Progenitor cell of endocrine pancreas (in vitro differentiated cells): ENCODE measurements at places on chromosomes 3 and 15. TPM values are rescaled to one million over a fixed set of nuclear protein-coding genes. Genes with fewer than 3 reads are reported as not detected.

DNA sequence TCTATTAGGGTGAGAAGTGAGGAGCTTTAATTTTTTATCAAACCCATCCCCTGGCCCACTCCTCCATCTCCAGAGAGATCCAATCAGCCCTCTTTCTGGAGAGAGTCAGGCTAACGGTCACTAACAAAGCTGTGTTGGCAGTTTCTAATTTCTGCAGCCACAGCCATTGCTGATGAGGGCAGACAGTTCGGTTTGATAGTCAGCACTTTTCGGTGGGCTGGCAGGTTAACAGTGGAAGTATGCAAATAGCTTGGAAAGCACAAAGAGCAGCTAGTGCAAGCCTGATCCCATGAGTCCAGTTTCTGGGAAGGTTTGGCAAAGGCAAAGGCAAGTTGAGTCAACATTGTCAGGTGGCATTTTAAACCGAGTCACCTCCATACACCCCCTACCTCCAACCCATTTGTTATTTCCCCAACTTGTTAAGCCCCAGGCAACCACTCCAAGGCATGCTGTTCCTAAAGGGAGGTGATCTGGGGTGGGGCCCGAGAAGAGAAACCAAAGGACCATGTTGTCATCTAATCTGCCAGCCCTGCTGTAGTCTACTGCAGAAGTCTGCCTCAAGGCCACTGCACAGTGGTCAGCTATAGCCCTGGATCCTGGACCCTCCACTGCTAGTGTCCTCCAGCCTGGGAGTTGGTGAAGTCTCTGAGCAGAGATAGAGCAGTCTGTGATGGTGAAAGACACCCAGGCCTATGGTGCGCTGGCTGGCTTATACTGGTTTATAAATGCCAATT is 1.7 kb downstream of the CCR1 start:
- no peak overlapping the region for H3K27ac ChIP-seq
- H3K36me3 ChIP-seq = no peaks in the 10 kb centered on the region
- H3K27me3 ChIP-seq = no peaks in the 10 kb centered on the region
- peaks cover 4% of the 10 kb centered on the region for H3K4me1 ChIP-seq
- DNase-seq = no peak

GRCh38 chr15:31197497-31198414 is 96.2 kb upstream of the TRPM1 start:
- H3K27ac ChIP-seq = no peak overlapping the region
- no peak for DNase-seq
- no peaks in the 10 kb centered on the region for H3K36me3 ChIP-seq
- H3K4me3 ChIP-seq = no peak overlapping the region
- no peaks in the 10 kb centered on the region for H3K4me1 ChIP-seq
- H3K27me3 ChIP-seq = peaks cover 3% of the 10 kb centered on the region

GRCh38 chr15:56856934-56857333 is 61.5 kb upstream of the TCF12 start:
- no peaks in the 10 kb centered on the region for H3K27me3 ChIP-seq
- H3K4me1 ChIP-seq = peaks cover 15% of the 10 kb centered on the region
- H3K36me3 ChIP-seq = no peaks in the 10 kb centered on the region
- H3K27ac ChIP-seq = no peak overlapping the region
- no peak overlapping the region for H3K4me3 ChIP-seq

GRCh38 chr3:72465853-72466252 is 382.4 kb downstream of the SHQ1 start:
- DNase-seq = no peak
- peaks cover 10% of the 10 kb centered on the region for H3K4me1 ChIP-seq
- H3K27ac ChIP-seq = no peak overlapping the region
- H3K4me3 ChIP-seq = no peak overlapping the region
- H3K36me3 ChIP-seq = no peaks in the 10 kb centered on the region

DNA sequence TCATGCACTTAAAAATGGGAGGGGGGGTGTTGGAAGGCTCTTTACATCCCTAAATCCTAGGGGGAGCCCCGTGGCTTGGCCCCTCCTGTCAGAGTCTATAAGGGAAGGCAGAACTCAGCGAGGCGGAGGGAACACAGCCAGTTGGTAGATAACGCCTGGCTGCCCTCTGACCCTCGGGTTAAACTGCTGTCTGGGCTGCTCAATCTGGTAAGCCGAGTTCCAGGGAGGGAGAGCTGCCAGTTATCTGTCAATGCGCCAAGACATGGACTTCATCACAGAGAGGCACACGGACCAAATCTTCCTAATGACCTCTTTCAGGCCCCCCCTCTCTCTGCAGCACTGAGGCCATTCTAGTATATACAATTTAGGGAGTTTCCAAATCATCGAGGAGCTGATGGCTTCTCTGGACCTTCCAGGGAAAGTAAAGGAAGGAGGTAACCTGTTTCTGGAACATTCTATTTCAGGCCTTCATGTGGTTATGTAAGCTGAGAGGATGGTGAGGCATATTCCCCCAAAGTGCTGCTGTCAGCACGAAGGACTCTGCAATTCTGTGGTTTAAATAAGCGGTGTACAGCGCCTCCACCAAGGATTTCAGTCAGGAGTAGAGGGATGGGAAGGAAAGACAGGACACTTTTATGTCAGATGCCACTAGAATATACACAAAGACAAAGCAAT is 349.0 kb downstream of the MCTP2 start:
- no peak for DNase-seq
- peaks cover 14% of the 10 kb centered on the region for H3K27me3 ChIP-seq
- H3K27ac ChIP-seq = no peak overlapping the region
- no peaks in the 10 kb centered on the region for H3K4me1 ChIP-seq

DNA sequence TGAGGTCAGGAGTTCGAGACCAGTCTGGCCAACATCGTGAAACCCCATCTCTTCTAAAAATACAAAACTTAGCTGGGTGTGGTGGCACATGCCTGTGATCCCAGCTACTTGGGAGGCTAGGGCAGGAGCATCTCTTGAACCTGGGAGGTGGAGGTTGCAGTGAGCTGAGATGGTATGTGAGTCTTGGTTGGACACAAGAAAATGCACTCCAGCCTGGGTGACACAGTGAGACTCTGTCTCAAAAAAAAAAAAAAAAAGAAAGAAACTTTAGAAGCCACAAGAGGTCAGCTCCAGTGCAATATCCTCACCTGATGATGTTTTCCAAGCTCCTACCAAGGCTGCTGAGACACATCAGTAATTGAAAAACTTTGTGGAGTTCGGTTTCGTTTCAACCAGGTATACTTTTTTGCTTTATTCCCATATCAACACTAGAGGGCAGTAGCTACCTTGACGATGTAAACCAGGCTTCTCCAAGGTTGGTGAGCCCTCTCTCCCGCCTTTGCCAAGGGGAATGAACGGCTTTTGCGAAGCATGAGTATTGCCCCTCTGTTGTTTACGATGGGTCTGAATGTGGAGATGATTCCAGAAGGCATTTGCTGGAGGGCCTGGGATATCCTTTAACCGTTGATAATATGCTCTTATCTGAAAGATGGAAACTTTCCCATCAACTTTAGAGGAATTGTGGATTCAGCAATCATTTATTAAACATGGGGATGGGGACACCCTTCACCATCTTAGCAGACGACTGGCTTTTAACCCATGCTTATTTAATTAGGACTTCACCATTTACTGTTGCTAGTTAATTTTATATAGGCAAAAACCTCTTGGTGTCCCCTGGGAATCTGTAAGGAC is 202.8 kb downstream of the SV2B start:
- no peaks in the 10 kb centered on the region for H3K36me3 ChIP-seq
- H3K27me3 ChIP-seq = peaks cover 59% of the 10 kb centered on the region
- no peak overlapping the region for H3K4me3 ChIP-seq
- DNase-seq = no peak

GRCh38 chr3:185502987-185503386 is 4.2 kb upstream of the TMEM41A start:
- peaks cover 24% of the 10 kb centered on the region for H3K27me3 ChIP-seq
- H3K36me3 ChIP-seq = no peaks in the 10 kb centered on the region
- H3K4me3 ChIP-seq = no peak overlapping the region
- DNase-seq = no peak
- peaks cover 3% of the 10 kb centered on the region for H3K4me1 ChIP-seq

DNA sequence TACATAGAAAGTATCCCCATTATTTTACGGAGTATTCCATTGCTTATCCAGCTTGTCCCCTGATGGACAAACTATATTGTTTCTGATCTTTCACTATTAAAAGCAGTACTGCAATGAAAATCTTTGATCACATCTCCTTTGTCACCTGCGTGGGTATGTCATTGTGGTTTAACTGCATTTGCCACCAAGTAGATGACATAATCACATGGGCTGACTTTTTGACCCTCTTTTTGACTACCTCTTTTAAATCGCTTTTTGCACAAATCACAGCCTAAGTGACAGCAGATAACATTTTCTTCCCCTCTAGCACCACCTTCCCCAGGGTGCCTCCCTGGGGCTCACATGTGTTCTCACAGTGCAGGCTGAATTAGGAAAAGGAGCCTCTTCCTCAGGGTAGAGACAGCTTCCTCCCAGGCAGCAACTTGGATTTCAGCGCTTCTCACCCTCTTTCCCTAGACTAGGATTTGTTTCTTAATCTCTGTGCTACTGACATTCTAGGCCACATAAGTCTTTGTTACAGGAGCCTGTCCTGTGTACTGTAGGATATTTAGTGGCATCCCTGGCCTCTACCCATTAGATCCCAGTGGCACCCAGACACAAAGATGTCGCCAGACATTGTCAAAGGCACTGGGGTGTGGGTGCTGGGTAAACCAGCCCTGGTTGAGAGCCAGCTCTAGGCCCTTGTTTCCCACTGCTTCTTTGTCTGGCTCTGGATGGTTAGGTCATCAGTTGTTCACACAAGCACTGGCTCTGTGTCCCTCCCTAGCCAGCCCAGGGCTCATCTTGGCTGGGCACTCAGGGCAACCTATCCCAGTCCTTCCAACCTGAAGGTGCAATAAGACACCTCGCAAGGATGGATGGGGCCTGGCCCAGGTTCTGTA is 1.3 kb upstream of the RBP1 start:
- peaks cover 14% of the 10 kb centered on the region for H3K36me3 ChIP-seq
- H3K27me3 ChIP-seq = no peaks in the 10 kb centered on the region
- DNase-seq = no peak
- H3K4me3 ChIP-seq = peak overlapping the region; percentile 95
- H3K4me1 ChIP-seq = peaks cover 52% of the 10 kb centered on the region

DNA sequence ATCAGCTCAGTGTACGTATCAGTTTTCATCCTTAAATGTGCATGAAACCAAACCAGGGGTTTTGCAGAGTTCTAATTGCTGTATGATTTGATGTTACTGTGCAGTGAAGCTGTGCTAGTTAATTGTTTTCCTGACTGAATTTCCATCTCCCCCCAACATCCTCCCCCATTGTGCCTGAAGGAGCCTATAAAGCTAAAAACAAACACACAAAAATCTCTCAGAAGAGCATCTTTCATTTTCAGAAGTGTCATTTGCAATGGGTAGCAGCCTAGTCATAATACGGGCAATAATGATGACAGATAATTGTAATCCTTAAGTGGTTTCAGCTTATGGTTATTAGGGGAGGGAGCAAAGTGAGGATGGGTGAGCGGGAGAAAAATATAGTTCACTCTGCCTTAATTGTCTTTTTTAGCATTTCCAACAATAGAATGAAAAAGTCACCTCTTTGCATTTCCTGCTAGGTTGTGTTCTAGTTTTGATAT is 207.9 kb upstream of the TBL1XR1 start:
- H3K27me3 ChIP-seq = no peaks in the 10 kb centered on the region
- no peaks in the 10 kb centered on the region for H3K36me3 ChIP-seq
- no peak overlapping the region for H3K27ac ChIP-seq

DNA sequence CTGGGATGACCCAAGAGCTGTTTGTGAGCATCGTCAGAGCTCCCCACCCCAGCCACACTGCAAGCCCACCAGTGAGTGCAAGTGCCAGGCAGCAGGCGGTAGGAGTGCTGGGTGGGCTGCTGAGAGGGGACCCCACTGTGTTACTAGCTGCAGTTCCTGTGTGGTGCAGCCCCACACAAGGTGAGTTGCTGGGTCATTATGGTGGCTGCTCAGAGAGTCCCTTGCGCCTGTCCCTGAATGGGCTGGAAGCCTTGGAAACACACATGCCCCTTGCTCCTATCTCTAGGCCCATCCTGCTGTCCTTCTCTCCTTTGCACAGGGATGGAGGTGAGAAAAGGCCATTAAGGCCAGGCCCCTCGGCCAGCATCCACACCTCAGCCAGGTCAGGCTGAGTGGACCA is 83.7 kb downstream of the SEC22A start:
- no peak overlapping the region for H3K4me3 ChIP-seq
- no peak overlapping the region for H3K27ac ChIP-seq
- H3K4me1 ChIP-seq = no peaks in the 10 kb centered on the region
- H3K36me3 ChIP-seq = peaks cover 8% of the 10 kb centered on the region
- DNase-seq = no peak

- peaks cover 19% of the 10 kb centered on the region for H3K4me1 ChIP-seq
- DNase-seq = no peak
- no peak overlapping the region for H3K4me3 ChIP-seq
- no peaks in the 10 kb centered on the region for H3K27me3 ChIP-seq
These were observed 29.3 kb downstream of the CD200 start for GRCh38 chr3:112362221-112362620.

DNA sequence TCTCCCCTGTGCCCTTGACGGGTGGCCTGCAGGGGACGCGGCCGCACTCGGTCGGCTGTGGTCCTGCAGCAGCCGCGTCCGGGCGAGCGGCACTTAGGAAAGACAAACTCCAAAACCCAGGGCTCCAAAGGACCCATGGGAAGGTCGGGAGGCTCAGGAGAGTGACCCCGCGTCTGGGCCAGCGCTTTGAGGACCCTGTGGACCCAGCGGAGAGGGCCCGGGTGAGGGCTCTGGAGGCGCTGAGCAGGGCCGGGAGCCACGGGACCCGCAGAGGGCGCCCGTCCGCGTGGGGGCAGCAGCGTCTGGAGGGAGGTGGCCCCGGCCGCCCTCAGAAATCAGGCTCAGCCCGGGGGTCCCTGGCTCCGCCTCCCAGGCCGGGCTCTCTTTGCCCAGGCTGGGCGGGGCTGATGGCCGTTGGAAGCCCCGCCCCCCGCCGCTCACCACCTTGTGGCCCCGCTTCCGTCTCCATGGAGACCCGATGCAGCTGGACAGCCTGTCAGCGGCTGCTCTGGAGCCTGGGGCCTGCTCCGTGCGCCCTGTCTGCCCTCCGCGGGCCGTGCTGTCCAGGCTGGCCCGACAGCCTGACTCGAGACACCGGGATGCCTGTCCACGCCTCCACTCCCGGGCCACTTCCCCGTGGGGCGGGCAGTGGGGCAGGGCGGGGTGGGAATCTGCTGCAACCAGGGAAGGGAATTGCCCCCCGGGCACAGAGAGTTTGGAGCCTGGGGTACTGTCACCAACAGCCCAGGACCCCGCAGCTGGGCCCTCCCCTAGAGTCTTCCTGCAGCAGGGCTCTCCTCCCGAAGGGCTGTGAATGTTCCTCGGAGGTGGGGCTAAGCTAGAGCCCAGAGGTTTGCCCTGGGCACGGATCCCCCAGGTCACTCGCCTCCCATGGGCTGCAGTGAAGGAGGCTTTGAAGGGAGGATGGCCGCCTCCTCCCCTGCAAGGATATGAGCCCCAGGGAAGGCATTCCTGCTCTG is 34.8 kb upstream of the RPL32 start:
- peak; percentile 71 for DNase-seq
- H3K4me1 ChIP-seq = peaks cover 29% of the 10 kb centered on the region
- H3K27ac ChIP-seq = no peak overlapping the region
- H3K36me3 ChIP-seq = no peaks in the 10 kb centered on the region
- H3K27me3 ChIP-seq = peaks cover 8% of the 10 kb centered on the region

NAALADL2 gene
- 10.4 TPM in 2 replicates for total RNA-seq

MRPS11 gene
- total RNA-seq = 40.8 and 43.1 TPM in 2 replicates

GRM7 gene
- total RNA-seq = 0.29 and 0.34 TPM in 2 replicates

KNG1 gene
- not detected in 2 replicates for total RNA-seq

ZPLD1 gene
- total RNA-seq = not detected in 2 replicates

CPA3 gene
- total RNA-seq = not detected in 2 replicates

ITIH1 gene
- 11.3 and 14.1 TPM in 2 replicates for total RNA-seq

MESD gene
- total RNA-seq = 39.2 and 42.6 TPM in 2 replicates

TRH gene
- 0.24 and 0.36 TPM in 2 replicates for total RNA-seq

GABRR3 gene
- not detected in 2 replicates for total RNA-seq

GRK7 gene
- 0.14 TPM in 1 of 2 replicates, not detected in the other for total RNA-seq
